Stimulated activated CD4-positive, alpha-beta T cell treated with anti-CD3 and anti-CD28 coated beads, TNF-alpha, amount 100 ng/mL, for 48 hours (primary cell): ENCODE measurements at places on chromosomes 1 and 21.

DNA sequence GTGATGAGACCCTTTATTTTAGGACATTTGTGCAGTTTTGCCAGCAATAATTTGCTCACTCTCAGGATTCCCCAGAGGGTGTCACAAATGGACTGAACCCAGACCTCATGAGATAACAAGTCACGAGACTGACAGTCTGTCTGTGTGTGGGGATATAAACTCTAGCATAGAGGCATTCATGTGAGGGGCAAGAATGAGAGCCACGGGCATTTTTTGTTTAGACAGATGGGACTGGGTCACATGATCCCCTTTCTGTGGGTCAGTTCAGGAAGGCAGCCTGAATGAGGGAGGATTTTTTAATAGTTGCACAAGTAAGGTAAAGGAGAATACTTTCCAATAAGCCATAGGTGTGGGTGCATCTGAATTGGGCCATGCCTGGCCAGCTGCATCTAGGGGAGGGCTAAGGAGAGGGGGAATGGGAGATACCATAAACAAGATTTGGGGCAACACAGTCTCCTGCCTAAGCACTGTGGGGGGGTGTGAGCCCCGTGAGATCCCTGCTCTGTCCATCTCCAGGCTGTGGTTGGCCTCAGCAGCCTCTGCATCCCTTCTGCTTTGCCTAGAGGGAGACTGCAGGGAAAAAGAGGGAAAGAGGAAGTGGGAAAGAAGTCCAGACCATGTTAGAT lies 66.6 kb downstream of the NAV1 start:
- DNase-seq, result no peak

DNA sequence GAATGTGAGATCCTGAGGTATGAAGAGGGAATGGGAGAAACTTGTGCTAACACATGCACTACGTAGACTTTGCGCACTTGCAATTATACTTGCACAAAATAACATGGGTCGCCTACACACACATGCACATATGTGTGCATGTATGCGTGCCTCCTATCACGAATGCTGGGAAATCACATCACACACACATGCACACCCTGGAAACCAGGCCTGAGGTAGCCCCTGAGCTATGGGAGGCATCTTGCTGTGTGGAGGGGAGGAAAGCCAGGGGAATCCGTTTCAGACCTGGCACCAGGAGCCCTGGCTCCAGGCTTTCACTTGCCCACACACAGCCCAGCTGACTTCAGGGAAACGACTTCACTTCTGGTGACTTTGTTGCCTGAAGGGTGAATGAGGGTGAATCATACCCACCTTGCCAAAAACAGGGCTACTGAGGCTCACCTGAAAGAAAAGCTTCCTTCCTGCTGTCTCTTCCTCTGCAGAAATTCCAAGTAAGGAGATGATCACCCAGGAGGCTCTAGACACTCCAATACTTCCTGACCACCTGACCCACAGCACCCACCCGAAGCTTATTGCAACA lies 136.0 kb upstream of the NGF start:
- no peak for DNase-seq

DNA sequence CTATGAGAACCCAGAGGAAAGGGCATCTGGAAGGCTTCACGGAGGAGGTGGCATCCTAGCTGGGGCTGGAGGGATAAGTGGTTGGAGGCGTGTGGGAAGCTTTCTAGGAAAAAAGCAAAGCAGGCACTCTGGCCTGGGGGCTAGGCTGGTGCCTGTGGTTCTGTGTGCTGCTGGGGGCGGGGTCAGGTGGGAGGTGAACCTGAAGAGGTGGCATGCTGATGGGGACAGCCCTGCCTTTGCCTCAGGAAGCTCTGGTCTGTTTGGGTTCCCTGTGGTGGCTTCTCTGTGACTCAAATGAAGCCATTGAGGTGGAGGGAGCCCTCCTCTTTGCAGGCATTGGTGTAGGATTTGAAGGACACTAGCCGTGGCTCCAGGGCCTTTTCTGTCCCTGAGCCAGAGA lies 221.6 kb upstream of the POU3F1 start:
- no peak for DNase-seq

- DNase-seq, result no peak
Measured at GRCh38 chr1:222357252-222357651, 190.7 kb downstream of the HHIPL2 start.

DNA sequence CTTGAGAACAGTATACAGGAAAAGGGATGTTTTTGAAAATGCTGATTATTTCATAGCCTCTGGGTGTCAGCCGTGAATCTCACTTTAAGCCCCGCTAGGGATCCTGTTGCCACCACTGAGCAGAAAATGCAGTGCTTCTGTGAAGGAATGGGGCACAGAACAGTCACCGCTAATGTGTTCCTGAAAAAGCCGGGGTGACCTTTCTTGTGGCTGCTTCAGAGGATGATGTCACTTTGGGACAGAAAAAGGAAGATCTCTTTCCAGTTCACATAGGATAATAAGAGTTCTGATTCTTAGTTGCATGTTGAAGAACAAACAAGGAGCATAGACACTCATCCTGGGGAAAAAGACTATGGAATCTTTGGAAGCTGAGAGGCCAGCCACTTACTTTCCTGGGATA lies 349.6 kb downstream of the DISC1 start:
- no peak for DNase-seq

GRCh38 chr21:45640001-45640887 lies 3.3 kb upstream of the PCBP3 start:
- DNase-seq, result no peak

DNA sequence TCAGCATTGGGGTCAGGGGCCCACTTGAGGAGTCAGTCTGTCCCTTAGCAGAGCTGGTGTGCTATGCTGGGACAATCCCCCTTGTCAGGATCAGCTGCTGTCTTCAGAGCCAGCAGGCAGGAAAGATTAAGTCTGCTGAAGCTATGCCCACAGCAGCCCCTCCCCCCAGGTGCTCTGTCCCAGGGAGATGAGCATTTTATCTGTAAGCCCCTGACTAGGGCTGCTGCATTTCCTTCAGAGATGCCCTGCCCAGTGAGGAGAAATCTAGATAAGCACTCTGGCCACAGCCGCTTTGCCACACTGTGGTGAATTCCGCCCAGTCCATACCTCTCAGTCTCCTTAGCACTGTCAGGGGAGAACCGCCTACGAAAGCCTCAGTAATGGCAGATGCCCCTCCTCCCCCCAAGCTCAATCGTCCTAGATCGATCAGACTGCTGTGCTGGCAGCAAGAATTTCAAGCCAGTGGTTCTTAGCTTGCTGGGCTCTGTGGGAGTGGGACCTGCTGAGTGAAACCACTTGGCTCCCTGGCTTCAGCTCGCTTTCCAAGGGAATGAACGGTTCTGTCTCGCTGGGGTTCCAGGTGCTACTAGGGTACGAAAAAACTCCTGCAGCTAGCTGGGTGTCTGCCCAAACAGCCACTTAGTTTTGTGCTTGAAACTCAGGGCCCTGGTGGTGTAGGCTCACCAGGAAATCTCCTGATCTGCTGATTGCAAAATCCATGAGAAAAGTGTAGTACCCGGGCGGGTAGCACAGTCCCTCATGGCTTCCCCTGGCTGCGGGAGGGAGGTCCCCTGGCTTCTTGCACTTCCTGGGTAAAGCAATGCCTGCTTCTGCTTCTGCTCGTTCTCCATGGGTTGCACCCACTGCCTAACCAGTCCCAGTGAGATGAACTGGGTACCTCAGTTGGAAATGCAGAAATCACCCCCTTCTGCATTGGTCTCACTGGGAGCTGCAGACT lies 25.1 kb upstream of the TP53BP2 start:
- DNase-seq, result no peak

DNA sequence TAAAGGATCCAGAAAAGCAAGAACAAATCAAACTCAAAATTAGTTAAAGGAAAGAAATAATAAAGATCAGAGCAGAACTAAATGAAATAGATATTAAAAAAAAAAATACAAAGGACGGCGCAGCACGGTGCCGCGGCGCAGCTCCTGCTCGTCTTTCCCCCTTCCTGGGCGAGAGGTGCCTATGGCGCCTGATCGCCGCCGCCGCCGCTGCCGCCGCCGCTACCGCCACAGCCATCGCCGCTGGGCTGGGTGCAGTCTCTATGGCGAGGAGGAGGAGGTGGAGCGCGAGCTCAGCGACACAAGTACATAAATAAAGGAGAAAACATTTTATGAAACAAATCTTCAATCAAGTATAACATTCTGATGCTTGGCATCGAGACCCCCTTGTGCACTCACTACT lies 77.6 kb upstream of the VANGL1 start:
- no peak for DNase-seq
